ENCODE measurements at places on chromosomes 6 and 20.

- no peak for DNase-seq
Observed at GRCh38 chr6:34236131-34236442, 586 bp upstream of the HMGA1 start.

DNA sequence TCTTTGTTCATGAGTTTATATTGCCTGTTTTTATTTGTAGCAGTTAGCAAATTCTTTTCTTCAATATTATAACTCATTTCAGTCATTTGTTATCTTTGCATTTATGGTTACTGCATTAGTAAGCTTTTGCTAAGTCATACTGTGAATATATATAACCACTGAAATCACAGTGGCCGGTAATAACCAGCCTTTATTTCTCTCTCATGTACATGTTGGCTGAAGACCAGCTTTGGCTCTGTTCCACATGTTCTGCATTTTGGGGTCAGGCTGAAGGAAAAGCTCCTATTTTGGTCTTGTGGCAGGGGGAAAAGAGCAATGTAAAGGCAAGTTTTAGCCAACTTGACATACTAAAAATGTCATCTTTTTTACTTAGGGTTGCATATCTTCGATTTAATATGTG, 276.3 kb downstream of the BCKDHB start:
- DNase-seq, result no peak

DNA sequence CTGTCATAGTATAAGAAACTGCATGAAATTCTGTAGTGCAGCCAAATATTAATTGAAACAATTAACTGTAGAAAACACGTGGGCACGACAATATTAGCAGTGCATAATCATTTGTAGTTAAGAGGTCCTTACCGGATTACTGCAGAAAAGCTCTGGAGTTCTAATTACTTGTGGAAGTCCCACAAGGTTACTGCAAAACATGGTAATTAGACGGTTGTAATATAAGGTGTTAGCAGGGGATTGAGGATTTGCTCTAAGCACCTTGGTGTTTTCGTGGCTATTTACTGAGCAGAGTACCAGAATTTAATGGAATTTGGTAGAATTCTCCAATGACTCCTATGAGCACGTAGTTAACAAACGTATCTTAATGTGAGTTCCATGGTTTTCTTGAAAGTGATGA, 473.6 kb upstream of the AGPAT4 start:
- no peak for DNase-seq

- DNase-seq, result no peak
Observed at GRCh38 chr6:166466178-166467122, 83.7 kb upstream of the MPC1 start.

GRCh38 chr6:35663447-35664235, 25.1 kb downstream of the FKBP5 start:
- DNase-seq, result no peak

GRCh38 chr6:111745186-111745585, 128.1 kb downstream of the FYN start:
- no peak for DNase-seq

- no peak for DNase-seq
Observed at GRCh38 chr6:166244353-166245045, 63.7 kb downstream of the PRR18 start.

GRCh38 chr6:40042232-40042631, 108.0 kb upstream of the MOCS1 start:
- no peak for DNase-seq

DNA sequence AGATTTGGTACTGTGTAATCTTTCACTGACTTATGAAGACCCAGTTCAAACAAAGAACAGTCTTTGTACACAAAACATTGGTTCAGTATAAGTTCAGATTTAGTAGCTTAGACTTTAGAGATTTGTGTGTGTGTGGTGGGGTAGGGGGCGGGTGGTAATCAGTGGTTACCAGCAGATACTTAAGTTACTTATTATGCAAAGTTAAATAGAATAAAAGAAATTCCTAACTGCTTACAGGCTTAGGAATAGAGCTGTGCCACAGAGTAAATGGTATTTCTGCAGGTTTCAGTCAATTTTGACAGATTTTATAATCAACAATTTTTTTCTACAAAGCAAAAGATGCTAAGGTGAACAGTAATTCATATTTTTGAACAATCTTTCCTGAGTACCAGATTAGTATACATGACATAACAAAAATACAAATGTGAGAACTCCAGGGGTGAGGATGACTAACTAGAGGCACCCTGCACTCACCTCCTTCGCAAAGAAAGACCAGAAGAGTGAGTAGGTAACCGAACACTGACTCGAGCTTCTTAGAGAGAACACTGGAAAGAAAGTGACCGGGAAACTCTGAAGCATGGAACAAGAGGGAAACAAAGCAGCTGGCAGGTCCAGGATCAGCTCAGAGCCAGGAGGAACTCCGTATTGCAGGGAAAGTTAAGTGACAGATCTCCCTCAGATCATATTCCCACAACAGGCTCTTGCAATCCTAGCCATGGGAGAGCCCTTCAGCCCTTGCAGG, 560.6 kb downstream of the COL12A1 start:
- DNase-seq, result no peak

GRCh38 chr6:23663652-23664051, 462.4 kb upstream of the NRSN1 start:
- DNase-seq, result no peak

DNA sequence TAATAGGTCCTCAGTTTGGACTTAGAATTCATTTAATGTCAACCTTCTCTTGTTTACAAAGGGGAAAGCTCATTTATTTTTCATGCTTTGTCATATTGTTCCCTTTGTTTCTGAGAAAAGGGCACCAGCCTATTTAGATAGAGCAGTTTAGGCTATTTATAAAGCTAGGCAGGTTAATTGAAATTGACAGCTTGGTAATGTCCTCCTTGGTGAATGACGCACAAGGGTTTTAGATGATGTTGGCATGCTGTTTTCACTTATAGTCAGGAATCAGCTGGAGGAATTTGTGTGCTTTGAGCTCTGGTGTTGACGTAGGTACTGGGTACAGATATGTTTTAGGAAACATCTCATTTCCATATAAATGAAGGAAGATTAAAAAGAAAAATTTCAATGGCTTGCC, 45.2 kb downstream of the BCKDHB start:
- no peak for DNase-seq

DNA sequence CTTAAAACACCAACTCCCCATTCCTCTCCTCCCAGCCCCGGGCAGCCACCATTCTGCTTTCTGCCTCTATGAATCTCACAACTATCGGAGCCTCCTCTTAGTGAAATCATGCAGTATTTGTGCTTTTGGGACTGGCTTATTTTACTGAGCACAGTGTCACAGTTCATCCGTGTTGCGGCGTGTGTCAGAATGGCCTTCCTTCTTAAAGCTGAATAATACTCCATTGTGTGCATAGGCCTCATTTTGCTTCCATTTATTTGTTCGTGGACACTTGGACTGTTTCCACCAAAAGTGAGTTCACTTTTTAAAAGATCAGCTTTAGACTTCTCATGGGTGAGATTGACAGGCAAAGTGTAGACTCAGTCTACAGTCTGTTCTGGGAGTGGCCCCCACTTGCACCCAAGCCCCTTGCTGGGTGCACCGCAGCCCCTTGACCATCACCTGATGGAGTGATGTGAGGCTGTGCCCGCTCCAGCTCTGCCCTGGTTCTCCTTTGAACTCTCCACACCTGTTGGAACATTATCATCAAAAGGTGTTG, 12.6 kb downstream of the DUSP22 start:
- no peak for DNase-seq

GRCh38 chr6:117552618-117553017, 49.7 kb downstream of the GOPC start:
- DNase-seq, result no peak

- no peak for DNase-seq
Observed at GRCh38 chr6:24357336-24358218, at the start of gene DCDC2. TSS of gene DCDC2 (minus strand) at chr6:24358059. CDS start at chr6:24357750, 309 bp downstream.

DNA sequence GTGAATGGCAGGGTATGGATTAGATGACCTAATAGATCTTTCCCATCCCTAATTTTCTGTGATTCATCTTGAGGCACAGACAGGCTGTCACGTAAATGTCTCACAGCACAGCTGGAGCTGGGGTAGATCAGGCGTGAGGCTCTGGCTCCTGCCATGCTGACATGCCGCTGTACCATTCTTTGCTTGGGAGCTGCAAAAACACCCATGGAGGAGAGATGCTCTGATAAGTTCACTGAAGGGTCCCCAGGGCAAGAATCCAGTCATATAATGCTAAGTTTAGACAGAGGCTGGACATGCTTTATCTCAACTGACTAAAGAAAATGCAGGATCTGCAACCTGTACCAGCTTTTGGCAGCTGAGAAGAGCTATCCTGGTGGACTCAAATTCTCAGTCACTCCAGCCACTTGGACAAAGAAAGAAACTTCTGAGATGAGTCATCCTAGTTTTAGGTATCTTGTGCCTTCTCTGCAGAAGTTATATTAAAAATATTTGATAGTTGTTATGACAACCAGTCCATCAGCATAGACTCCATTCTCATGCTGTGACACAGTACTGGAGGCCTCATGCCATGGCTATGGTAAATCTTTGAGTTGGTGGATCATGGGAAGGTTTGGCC, 185.1 kb upstream of the RAB32 start:
- DNase-seq, result no peak

GRCh38 chr6:38178584-38178886, 359.0 kb downstream of the ZFAND3 start:
- no peak for DNase-seq

DNA sequence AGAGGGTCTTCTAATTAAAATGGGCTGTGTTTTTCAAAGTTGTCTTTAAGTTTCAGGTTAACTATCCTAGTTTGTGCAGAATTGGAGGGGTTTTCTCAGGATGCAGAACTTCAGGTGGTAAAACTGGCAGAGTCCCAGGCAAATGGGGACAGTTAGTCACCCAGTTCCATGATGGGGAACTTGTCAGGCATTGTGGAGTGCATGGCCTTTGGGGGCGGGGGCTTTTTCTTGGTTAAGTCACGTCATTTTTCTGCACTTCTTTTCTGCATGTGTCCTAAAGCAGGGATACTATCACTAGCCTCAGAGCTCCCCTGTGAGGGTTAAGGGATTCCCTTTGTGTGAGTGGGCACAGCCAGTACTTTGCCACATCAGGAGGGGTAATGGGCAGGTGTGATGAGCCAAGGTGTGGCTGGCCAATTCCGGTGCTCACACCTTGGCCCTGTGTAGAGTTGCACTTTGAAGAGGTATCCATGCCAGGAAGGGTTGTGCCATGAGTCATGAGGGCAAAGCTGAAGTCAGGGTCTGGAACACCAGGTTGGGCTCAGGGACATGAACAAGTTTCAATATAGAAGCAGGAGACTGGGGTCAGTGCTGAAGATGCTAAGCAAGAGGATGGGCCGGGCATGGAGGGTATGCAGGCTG, 126.0 kb upstream of the RREB1 start:
- DNase-seq, result no peak

All from NCI-H1930 (cell line).